ENCODE measurements at places on chromosomes 1 and 21.

DNA sequence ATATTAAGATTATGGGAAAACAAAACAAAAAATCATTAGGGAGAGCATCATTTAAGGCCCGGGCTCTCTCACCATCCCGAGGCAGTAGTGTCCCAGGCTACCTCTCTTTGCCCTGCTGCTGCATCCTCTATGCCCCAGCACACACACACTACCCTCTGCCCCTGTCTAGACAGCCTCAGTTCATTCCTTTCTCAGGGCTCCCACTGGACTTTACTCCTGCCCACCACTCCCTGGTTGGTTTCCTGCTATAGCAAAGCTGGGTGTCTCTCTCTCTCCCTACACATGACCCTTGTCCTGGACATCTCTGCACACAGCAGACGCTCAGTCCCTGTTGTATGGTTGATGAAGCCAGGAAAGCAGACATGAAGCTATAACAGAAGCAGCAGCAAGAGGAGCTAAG is 30.7 kb downstream of the GNG12 start:
- DNase-seq, result no peak

- DNase-seq, result no peak
Observed at GRCh38 chr1:5921671-5922070, 70.6 kb downstream of the NPHP4 start.

DNA sequence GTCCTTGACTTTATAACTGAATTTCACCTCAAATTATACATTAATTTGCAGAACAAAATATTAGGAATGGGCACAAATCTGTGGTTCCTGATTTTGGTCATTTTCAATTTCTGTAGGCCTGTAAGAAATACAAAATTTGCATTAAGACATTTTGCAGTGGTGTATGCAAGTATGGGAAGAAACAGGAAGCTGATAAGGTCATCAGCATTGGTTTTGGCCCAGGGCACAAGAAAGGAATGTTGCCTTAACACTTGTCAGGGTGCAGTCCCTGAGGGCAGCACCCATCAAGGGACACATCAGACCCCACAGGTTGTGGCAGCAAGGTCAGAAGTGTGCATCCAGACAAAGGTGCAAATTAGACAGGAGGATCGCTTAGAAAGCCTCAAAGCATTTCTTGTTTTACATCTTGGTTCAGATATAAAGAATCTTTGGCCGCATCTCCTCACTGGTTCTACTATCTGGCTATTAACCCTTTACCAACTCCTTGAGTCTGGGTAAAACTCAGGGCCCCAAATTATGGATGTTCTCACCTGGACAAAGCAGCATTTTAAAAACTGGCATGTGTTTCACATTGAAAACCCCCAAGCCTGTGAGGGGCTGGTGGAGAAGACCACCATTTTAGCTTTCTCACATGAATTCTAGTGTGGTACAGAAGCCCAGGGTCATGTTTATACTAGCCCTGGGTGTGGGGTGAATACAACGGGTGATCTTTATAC is 182.4 kb downstream of the CDC7 start:
- no peak for DNase-seq

- no peak for DNase-seq
Observed at GRCh38 chr1:193794239-193794638, 607.8 kb upstream of the B3GALT2 start.

GRCh38 chr1:17094664-17095063 is 24.6 kb downstream of the PADI2 start:
- DNase-seq, result no peak

- DNase-seq, result no peak
Observed at GRCh38 chr1:99456536-99456935, 189.4 kb upstream of the PALMD start.

DNA sequence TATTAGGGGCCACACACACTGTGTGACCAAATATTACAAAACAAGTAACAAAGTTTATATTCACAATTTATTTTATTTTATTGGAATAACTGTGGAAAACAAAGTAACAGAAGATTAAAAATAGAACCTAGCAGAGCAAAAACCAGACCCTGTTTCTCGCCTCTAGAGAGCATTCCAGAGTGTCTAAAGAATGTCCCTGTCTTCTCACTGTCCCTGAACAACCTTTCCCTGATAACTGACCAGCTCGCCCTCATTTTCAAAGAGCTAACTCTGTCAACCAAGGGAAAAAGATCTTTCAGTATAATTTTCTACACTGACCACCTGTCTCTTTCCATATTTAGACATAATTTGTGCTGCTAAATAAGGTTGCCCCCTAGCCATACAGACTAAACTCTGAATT is 646.9 kb downstream of the USP25 start:
- DNase-seq, result no peak

DNA sequence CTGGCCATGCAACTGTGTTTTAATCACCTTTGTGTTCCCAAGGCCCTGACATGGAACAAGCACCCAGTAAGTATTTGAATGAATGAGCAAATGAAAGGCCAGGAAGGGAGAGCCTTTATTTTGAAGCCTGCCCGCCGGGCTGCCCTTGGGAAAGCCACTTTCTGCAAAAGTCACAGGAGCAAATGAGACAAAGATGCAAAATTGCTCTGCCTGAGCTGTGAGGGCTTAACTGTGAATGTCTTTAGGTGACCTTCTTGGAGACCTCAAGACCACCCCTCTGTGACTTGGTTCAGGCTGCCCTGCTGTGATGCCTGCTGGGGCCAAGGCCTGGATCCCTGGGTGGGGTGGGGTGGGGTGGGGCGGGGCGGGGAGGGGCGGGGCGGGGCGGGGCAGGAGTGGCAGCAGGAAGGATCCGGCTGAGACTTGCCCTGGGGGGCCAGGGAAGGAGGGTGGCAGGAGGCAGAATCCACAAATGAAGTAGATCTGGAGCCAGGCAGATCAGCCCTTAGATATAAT is 54.0 kb downstream of the RUNX3 start:
- no peak for DNase-seq

- no peak for DNase-seq
Observed at GRCh38 chr1:230356190-230356589, 69.9 kb downstream of the PGBD5 start.

DNA sequence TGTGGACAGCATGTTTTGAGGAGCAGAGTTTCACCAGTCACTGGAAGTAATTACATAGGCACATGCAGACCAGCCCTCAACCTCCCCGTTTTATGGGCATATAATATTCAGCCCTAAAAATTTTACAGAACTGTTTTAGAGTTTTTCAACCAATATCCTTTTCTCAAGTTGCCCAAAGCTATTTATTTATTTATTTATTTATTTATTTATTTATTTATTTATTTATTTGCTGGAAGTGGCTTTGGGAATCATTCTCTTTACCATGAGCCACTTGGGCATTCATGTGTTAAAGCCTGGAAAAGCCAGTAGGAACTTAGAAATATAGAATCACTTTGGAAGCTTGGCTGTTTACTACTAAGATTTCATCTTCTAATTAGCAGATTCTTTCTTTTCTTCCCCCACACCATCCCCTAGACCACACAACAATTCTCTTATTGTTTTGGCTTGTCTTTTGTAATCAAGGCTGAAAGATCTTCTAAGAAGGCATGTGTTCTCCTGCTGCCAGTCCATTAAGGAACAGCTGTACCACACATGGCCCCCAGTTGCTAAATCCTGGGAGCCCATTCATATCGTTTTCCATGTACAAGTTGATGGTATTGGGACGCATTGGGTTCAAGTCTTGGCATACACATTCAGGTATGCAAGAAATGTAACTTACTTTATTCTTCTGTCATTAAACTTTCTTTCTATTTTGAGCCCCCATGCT is 220.0 kb downstream of the PAPPA2 start:
- no peak for DNase-seq

GRCh38 chr1:156121457-156121856 is 6.9 kb downstream of the LMNA start:
- DNase-seq, result no peak

- no peak for DNase-seq
Observed at GRCh38 chr1:81811757-81812371, 11.1 kb downstream of the ADGRL2 start.

GRCh38 chr21:41653954-41654491 is 112.8 kb downstream of the RIPK4 start:
- DNase-seq, result no peak

DNA sequence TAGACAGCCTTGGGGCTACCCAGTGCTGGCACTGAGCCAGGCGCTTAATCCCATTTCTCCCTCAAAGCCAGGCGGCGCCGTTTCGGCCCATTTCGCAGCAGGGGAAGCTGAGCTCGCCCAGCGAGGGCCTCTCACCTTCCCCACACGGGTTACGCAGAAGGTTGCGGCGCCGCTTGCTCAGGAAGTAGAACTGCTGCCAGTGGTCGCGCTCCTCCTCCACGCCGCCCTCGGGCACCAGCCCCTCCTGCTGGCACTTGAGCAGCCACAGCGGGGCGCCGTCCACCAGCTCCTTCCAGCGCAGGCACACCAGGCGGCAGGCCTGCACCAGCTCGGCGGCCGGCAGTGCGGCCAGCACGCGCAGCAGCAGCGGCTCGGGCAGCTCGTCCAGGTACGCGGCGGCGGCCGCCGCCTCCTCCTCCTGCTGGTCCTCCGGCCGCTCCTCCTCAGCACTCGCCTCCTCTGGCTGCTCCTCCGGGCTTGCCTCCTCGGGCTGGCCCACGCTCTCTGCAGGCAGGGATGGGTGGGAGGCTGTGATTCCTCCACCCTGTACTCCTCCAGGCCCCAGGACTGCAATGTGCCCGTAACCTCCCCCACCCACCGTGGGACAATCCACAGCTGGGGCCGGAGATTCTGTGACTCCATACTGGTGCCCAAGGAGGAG is 3.8 kb downstream of the FBXO2 start:
- peak; percentile 76 for DNase-seq

DNA sequence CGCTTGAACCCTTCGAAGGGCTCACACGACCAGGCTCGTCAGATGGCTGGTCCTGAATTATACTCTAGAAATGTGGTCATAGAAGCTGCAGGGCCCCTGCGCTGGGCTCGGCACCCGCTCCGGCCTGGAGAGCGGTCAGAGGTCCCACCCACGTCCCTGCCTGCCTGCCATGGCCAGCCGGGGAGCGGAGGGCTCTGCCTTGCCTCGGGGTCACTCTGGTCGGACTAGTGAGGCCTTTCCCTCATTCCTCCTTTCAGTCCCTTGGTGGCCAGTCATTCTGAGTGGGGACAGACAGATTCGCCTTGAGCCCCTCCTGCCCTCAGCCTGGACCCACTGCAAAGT is 529 bp upstream of the MARCKSL1 start:
- no peak for DNase-seq

GRCh38 chr1:159510229-159510541 is 25.6 kb downstream of the OR10J5 start:
- DNase-seq, result no peak

DNA sequence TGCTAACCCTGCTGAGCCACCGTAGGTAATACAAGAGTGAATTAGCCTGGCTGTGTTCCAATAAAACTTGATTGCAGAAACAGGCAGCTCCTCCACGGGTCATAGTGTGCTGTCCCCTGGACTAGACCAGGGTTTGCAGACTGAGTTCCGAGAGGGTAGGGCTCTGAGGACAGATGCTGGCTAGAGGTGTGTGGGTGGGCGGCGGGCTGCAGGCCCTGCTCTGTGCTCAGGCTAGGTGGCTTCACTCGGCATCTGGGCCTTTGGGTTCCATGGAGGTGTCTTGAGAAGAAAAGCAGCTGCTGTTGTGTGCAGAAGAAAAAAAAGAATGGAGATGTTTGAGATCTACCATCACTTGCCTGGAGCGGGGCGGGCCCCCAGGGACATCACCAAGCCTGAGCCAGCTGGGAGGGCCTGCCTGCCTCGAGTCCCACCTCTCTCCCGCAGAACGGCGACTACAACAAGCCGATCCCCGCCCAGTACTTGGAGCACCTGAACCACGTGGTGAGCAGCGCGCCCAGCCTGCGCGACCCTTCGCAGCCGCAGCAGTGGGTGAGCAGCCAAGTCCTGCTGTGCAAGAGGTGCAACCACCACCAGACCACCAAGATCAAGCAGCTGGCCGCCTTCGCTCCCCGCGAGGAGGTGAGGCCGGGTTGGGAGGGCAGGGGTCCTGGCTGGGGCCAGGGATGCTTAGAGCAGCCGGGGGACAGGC is 7.9 kb downstream of the TMEM201 start:
- no peak for DNase-seq

- DNase-seq, result no peak
Observed at GRCh38 chr1:200265104-200265503, 144.7 kb downstream of the ZNF281 start.

DNA sequence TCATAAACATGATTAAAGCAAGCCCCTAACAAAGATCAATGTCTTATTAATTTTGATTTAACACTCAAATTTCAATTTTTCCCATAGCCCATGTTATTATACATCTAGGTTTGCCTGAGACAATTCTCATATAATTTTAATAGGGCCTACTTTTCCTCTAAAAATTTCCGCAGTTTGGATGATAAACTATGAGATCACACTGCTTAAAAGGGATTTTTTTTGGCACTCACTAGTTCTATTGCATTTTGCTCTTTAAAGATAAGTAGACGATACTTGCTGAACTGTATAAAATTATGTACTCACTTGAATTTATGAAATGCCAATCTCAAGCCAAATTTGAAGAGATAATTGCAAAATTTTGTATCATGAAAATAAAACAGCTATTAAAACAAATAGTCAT is 480.4 kb upstream of the ZRANB2 start:
- no peak for DNase-seq

DNA sequence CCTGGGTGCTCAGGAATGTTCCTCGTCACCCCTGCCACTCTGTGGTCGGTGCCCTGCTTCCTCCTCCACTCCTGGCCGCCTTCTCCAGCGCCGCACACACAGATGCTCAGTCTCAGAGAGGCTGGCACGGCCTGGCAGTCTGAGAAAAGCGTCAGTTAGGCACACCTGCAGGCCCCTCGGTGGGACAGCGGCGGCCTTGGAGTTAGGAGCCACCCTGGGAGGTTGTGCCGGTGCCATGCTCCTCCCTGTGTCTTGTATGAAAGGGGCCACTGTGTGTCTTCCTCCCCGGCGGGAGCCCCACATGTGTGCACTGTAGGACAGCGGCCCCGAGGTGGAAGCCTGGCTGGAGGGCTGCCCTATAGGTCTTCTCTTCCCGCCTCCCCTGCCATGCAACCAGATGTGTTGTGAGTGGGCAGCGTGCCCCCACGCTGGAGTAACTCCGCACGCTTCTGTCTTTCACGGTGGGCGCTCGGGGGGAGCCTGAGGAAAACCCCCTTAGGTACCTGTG is 145.2 kb downstream of the PGBD5 start:
- DNase-seq, result no peak

DNA sequence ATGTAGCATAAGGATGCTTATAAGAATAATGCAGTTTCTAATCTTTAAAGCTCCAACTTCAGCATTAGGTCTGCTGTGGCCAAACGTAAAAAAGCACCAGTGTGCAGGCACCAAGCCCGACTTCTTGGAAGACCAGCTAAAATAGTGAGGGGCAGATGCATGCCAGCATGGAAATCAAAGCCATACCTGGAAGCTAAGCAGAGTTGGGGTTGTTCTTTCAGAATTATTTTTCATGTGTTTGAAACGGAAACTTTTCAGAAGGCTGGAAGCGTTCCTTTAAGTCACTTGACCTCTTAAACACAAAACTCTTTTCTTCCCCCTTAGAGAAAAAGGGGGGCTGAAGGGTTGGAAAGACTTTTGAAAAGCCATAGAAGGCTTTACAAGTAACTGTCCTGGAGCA is 329.2 kb upstream of the C1orf87 start:
- DNase-seq, result no peak

- DNase-seq, result no peak
Observed at GRCh38 chr1:160367934-160368923, 1.4 kb downstream of the NHLH1 start.

Measured in iPS-NIHi11 (cell line).